ENCODE measurements at places on chromosomes 6 and 20.

DNA sequence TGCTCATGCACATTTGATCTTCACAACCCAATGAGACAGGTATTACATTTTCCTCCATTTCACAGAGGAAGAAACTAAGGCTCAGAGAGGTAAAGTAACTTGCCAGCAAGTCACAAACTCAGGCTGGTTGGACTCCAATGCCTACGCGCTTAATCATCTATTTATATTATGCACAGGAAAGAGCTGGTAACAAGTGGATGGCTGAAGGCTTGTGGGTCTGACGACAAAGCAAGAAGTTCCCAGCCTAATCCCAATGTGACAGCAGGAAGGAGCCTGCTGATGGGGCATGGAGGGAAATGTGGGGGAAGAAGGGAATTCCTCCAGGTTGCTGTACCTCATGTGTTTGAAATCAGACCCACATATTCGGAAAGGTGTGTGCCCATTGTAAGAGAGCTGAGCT, 3.9 kb downstream of the CDH22 start:
- no peak for DNase-seq

DNA sequence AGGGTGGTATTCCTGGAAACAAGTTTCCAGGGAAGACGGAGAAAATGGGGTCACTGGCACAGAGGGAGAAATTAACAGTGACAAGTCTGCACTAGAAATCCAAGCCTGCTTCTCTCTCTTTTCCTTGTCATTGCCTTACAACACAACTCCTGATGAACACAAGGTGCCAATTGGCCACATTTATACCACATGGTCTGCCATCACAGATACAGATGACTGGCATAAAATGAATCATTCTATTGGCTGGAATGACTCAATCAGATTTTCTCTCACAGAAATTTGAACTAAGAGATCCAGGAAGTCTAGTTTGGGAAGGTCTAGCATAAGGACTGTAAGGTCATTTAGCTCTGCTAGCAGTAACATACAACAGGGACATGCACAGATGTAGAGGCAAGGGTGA, 190.3 kb downstream of the LINC00237 start:
- no peak for DNase-seq

GRCh38 chr6:137601471-137601870, 107.3 kb upstream of the OLIG3 start:
- DNase-seq, result no peak

GRCh38 chr20:62994869-62995281, 11.9 kb downstream of the BHLHE23 start:
- DNase-seq, result no peak

GRCh38 chr6:125300992-125301434, 754 bp downstream of the HDDC2 start:
- DNase-seq, result no peak

DNA sequence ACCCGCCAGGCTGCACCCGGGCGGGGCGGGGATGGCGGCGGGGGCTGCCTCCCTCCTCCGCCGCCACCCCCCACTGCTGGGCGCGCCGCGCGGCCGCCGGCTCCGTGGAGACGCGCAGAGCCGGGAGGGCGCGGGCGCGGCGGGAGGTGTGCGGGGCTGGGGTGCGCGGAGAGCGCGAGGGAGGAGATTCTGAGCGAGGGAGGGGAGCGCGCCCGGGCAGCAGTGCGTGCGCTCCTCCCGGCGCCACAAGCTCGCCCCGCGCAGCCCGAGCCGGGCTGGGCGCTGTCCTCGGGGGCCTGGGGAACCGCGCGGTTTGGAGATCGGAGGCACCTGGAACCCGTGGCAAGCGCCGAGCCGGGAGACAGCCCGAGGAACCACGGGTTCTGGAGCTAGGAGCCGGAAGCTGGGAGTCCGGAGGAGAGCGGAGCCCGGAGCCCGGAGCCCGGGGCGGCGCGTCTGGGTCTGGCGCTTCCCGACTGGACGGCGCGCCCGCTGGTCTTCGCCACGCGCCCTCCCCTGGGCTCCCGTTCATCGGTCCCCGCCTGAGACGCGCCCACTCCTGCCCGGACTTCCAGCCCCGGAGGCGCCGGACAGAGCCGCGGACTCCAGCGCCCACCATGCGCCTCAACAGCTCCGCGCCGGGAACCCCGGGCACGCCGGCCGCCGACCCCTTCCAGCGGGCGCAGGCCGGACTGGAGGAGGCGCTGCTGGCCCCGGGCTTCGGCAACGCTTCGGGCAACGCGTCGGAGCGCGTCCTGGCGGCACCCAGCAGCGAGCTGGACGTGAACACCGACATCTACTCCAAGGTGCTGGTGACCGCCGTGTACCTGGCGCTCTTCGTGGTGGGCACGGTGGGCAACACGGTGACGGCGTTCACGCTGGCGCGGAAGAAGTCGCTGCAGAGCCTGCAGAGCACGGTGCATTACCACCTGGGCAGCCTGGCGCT, at the start of gene NTSR1:
Gene NTSR1, plus strand, starts transcription at position 246 of the 946 bp plus-strand sequence. Its CDS starts 372 bp downstream, at position 618.
- DNase-seq, result no peak

GRCh38 chr6:156102129-156102528, 646.5 kb upstream of the NOX3 start:
- DNase-seq, result no peak

DNA sequence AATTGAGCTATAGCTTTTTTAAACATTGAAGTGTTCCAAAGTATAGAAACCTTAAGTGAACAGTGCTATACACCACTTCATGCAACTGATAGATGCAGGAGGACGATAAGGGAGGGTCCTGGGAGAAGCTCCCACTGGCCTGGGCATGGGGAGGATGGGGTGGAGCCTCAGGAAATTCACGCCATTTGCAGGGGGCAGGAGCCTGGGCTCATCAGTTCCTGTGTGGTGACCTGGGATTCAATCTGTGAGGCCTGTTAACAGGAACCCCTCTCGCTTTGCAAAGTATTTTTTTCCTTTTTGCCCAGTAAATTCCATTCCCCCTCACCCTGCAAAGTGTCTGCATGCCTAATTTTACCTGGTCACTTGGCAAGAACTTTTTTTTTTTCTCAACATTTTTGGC, 11.0 kb upstream of the ASCC3 start:
- no peak for DNase-seq

GRCh38 chr20:35968930-35969329, 540 bp downstream of the CNBD2 start:
- DNase-seq, result no peak

DNA sequence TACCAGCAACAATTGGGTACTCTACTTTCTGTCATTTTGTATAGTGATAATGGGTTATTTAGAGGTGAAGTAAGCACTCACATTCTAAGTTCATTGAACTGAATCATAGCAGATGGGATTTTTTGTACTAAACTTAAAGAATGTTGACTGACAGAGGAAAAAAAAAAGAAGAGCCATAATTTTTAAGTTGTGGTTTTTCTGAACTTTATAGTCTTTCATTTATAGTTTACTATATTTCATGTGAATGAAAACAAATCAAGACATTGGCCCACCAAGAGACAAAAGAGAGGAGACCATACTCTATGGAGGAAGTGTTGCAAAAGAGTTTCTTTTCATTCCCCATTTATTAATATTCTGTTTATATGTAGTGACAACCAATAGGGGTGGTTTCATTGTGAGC, 685.7 kb downstream of the BCKDHB start:
- DNase-seq, result no peak

Measured in posterior cingulate gyrus (tissue), 11 donors.